ENCODE measurements at places on chromosomes 2 and 18.

- DNase-seq = no peak
These were observed 419.1 kb upstream of the DSEL start for GRCh38 chr18:67935638-67936037.

DNA sequence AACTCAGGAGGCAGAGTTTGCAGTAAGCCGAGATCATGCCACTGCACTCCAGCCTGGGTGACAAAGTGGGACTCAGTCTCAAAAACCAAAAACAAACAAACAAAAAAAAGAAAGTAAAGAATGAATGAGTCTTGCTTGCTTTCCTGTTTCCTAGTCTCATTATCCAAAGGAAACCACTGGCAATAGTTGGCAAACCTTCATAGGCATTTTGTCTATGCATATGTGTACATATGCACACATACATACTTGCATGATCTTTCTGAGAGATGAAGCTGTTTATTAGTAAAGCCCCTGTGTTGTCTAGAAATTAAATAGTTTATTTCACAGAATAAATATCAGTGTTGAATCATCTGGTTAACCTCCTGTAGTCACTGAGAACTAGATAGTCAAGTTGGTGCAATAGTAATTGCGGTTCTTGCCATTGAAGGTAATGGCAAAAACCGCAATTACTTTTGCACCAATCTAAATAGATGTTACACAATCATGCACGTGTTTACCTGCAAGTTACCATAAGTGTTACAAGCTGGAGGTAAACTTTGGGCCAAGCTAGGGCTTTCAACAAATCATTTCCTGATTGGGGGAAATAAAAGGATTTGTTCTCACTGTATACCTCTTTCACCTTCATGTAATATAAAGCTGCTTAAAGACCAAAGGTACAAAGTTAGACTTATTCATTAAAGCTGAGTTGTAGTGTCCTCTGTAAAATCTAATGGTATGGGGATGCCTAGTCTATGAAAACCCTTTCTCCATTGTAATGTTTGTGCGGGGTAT is 24.7 kb downstream of the SLC20A1 start:
- no peak for DNase-seq

DNA sequence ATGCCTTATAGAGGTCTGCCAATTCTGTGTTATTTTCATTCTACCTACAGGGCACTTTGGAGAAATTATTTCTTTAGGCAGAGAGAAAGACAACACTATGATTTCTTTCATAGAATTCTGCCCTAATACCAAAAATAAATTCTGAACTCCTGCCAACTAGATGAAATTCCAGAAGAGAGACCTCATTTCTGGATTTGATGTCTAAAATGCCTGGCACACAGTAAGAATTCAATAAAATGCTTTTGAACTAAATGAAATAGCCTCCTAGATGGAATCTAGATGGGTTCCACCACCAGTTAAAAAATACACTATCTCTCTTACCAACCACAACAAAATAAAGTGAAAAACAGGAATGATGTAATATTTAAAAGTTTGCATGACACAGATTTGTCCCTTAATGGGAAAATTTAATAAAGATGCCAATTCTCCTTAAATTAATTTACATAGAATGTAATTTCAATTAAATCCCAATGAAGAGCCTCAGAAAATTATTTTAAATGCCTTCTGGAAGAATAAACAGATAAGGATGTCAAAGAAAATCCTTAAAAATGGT is 75.0 kb downstream of the OSBPL1A start:
- no peak for DNase-seq

DNA sequence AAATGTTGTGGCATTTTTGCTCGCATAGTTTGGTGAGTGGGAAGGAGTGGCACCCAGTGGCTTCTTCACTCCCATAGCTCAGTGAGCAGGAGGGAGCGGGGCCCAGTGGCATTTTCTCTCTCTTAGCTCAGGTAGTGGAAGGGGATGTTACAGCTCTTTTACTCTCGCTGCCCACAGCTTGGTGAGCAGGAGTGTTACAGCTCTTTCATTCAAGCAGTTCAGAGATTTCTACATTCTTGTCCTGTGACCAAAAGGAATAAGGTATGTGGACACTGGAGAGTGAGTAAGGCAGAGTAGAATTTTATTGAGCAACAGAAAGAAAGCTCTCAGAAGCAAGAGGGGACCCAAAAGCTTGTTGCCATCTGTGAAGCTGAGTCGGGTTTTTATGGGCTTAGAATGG is 192.4 kb downstream of the SPAG16 start:
- no peak for DNase-seq

DNA sequence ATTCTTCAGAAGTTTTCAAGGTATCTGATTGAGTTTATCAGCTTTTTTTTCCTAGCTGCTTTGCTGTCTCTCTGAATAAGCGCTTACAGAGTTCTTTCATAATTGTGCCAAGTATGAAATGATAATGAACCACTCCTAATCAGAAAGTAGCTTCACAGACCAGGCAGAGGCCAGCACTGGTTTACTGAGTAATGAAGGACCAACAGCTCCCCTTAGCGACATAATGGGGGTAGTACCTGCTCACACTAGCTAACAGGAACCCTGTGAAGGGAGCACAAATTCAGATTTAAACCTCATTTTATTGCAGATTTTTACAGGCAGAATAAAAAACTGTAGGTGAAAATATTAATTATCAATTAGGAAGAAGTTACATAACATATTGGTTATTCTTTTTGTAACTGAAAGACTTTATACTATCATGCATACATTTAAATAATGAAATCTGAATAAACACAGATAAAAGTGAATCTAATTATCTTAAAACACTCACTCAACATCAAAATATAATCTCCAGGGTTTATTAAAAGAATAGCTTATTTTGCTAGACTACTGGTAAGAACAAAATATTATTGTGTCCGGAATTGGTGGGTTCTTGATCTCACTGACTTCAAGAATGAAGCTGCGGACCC is 53.7 kb upstream of the LRRC30 start:
- DNase-seq = no peak

DNA sequence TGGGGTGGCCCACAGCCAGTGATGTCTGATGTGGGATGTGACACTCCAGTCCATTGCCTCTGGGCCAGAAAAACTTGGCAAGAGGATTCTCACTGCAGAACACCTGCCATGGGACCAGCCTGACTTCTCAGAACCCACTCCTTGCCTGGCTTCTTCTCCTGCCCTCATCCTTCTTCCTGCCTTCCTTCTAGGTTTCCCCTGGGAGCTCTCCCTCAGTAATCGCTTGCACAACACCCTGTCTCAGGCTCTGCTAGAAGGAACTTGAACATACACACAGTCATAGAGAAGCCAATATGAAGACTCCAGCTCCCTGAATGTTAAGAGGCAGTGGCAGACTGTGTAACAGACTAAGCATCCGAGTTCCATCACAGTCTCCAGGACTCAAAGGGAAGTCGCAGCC is 4.3 kb upstream of the COL6A3 start:
- DNase-seq = peak; percentile 32

DNA sequence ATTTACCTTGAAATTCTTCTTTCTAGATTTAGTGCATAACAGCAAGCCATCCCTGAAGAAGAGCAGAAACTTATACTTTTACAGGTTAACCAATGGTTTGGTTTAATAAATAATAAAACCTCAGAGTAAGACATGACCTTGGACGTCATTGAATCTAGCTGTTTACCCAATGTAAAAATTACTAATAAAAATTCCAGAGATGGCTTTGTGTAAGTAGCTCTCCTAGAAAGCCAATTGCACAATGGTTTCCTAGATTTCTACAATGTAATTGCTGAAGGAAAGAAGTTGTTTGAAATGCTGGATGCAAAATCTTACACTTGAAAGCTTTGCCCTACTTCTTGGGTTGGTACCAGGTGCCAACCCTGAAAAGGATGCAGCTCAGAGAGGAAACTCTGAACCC is 1.5 kb downstream of the XDH start:
- no peak for DNase-seq

GRCh38 chr2:233125455-233126065 is 65.4 kb downstream of the INPP5D start:
- DNase-seq = peak; percentile 20

GRCh38 chr2:101431486-101431885 is 43.4 kb downstream of the RFX8 start:
- no peak for DNase-seq

DNA sequence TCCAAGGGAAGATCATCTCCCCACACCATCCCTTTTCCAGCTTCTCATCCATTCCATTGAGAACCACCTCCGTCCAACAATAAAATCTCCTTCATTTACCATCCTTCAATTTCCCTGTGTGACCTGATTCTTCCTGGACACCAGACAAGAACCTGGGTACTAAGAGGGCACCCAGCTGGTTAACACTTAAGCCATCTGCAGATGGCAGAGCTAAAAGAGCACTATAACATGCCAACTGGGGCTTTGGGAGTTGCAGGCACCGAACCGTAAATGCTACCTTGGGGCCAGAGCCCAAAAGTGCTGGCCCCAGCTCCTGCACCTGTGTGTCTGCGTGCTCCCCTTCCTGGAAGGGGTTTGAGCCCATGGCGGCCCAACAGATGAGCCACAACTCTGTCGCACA is 655.0 kb downstream of the LRP1B start:
- DNase-seq = no peak

- DNase-seq = no peak
These were observed 26.3 kb upstream of the EPG5 start for GRCh38 chr18:45993438-45993837.

DNA sequence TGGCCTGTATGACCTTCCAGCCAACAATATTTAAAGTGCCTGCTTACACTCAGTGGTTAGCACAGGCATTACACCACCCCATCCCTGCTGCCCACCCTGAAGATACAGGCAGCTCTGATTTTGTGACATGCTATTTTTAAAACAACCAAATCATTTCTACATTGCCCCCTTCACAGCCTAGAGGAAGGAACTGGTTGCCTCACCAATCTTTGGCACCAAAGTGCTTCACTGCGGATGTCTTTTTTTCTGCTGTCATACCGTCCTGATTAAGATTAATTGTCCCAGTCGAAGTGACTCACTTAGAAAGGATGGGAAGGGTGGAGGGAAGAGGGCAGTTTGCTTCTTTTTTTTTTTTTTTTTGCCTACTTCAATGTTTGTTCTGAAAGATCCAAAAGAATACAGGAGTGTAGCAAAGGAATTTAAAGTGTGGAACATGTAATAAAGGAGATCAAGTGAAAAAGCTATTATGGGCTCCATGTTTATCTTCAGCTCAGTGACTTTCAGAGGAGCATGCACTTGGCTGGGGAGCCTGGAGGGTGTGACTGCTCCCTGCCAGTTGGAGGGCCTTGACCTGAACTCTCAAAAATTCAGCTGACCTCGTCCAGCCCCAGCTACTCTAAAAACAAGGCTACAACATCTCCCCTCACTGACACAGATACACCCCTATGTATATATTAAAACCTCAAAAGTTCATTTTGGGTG is 501.1 kb upstream of the TNP1 start:
- no peak for DNase-seq

- DNase-seq = no peak
These were observed 589 bp upstream of the DAW1 start for GRCh38 chr2:227870710-227871374.

- no peak for DNase-seq
These were observed 5.1 kb upstream of the MBD2 start for GRCh38 chr18:54229421-54230059.

DNA sequence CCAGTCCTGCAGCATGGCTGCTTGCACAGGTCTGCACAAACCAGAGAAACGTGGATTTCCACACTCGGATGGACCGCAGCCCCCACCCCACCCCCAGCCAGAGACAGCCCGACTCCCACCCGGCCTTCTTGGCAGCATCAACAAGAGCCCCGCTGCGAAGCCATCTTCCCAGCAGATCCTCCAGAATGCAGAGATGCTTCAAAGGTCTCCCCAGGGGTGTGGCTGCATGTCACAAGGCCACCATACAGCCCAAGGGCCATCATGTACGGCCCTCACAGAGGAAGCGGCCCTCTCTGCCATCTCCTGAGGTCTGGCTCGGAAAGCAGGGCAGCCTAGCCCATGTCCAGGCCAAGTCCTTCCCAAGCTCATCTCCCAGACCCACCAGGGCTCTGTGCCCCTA is 11.5 kb downstream of the DNMT3A start:
- DNase-seq = no peak

DNA sequence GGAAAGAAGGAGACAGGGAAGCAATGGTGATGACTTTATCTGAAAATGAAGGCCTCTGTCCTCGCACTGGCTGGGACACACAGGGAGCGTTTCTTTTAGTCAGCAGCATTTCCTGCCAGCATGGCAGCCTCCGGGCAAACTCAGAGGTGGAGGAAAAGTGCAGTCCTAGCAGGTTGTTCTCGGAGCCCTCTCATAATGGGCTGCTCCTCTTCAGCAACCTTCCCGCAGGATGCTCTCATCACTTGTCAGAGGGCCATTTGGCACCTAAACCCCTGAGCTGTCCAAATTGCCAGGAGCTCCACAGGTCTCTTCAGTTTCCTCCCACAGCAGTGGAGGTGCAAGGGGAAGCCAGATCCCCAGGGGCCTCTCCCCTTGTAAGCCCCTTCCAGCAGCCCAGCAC is 6.2 kb downstream of the STK39 start:
- DNase-seq = no peak

- DNase-seq = no peak
These were observed 56.2 kb upstream of the LYPD6B start for GRCh38 chr2:148982282-148982681.

- DNase-seq = no peak
These were observed 36.8 kb upstream of the GPD2 start for GRCh38 chr2:156399224-156399949.

DNA sequence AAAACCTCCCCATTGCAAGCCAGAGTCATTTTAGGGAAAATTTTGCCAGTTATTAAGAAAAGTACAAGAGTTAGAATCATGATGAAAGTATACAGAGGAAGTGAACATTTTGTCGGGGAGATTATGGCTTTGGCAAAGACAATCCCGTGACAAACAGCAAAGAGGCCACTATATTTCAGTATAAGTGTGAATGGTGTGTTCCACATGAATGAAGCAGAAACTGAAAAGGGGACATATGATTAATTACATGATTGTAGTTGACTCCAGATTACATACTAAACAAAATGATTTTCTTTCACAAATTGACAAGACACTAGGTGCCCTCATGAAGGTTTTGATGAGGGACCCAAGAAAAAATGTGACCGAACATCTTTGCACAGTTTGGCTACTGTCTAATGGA is 42.0 kb downstream of the SP140 start:
- no peak for DNase-seq

DNA sequence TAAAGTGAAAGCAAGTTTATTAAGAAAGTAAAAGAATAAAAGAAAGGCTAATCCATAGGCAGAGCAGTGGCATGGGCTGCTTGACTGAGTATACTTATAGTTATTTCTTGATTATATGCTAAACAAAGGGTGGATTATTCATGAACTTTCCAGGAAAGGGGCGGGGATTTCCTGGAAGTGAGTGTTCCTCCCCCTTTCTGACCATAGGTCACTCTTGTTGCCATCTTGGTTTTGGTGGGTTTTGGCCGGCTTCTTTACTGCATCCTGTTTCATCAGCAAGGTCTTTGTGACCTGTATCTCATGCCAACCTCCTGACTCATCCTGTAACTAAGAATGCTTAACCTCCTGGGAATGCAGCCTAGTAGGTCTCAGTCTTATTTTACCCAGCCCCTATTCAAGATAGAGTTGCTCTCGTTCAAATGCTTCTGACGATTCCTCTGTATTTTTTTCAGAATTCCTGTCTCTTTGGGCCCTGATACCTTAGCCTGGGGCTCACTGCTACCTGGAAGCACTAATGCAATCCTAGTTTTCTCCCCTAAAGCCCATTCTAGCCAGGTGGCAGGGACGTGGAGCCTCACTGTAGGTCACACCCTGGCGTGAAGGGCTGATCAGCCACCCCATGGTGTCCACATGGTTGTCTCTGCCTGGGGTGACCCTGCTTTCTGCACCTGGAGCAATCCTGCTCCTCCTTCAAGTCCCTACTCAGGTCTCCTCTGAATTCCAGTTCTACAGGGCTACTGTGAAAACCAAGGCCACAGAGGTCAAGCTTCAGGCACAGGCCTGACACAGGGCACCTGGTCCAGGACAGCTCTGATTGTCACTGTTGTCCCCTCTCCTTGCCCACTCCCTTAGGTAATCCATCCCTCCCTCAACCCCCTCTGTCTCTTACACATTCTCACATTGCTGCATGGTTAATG is 6.0 kb upstream of the SLC35F6 start:
- DNase-seq = no peak

Measured in right forelimb (tissue), 1 donor.